DMS153 (cell line): ENCODE measurements at places on chromosomes 7 and 10.

- no peak for DNase-seq
These were observed 27.7 kb downstream of the ZNF775 start for GRCh38 chr7:150406567-150407421.

DNA sequence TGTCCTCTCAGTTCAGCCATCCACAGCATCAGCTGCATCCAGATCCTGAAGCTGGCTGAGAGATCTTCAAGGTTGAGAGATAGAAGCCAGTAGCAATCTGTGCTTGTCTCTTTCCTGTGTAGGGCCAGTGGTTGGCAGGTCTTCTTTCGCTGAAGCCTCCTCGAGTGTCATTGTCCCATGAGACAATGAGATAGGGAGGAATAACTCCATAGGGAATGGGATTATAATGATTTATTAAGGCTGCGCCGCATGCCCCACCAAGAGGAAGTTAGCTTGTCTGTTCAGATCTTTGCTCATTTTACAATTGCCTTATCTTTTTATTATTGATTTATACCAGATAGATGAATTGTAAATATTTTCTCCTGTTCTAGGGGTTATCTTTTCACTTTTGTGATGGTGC lies 61.5 kb downstream of the MCMBP start:
- DNase-seq = no peak

DNA sequence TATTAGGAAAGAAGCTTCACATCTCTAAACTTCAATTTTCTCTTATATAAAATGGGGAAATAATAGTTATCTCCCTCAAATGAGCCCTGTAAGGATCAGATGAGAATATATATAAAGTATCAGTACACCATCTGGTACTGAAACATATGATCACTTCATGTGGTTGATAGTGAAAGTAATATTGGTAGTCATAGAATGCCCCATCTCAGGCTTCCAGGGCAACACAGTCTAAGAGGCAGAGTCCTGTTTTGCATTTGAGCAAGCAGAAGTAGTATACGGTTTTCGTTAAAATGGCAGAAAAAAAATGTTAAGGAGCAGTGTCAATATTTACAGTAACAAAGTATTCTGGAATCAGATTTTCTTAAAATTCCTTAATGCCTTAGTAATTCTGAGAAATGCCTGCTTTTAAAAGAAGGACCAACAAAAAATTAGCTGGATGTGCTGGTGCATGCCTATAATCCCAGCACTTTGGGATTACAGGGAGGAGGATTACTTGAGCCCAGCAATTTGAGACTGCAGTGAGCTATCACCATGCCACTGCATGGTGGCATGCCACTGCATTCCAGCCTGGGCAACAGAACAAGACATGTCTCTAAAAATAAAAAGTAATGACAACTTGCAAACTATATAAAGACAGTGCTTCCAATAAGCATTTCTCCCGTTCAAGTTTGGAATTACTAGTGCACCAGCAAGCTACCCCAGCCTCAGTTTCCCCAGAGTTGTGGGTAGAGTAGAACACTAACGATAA lies 19.8 kb downstream of the KBTBD2 start:
- DNase-seq = no peak

- DNase-seq = no peak
These were observed 22.5 kb downstream of the FAM171A1 start for GRCh38 chr10:15348579-15348978.

- no peak for DNase-seq
These were observed 233.9 kb upstream of the FOXP2 start for GRCh38 chr7:114180556-114181266.

- DNase-seq = no peak
These were observed 9.1 kb upstream of the MTPAP start for GRCh38 chr10:30358206-30358605.

GRCh38 chr7:137925091-137925490 lies 76.8 kb downstream of the CREB3L2 start:
- DNase-seq = no peak

- no peak for DNase-seq
These were observed 22.4 kb upstream of the DMTF1 start for GRCh38 chr7:87129848-87130247.

GRCh38 chr10:80463868-80464267 lies 9.8 kb downstream of the TSPAN14 start:
- no peak for DNase-seq

DNA sequence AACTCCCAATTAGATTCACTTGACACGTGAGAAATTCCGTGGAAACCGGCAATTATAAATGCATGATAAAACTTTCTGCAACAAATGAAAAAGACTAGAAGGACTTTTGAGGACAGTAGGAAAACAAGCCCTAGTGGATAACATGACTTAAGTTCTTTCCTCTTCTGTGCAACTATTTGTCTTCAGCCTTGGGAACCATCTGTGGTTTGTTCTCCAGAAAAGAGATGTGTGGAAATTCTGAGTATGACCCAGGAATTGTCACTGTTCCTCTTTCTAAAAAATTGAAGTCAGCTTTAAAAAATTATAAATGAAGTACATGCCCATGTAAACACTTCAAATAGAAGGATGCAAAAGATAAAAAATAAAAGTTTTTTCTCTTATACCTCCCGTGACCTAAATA lies 128.6 kb upstream of the SVIL start:
- no peak for DNase-seq

DNA sequence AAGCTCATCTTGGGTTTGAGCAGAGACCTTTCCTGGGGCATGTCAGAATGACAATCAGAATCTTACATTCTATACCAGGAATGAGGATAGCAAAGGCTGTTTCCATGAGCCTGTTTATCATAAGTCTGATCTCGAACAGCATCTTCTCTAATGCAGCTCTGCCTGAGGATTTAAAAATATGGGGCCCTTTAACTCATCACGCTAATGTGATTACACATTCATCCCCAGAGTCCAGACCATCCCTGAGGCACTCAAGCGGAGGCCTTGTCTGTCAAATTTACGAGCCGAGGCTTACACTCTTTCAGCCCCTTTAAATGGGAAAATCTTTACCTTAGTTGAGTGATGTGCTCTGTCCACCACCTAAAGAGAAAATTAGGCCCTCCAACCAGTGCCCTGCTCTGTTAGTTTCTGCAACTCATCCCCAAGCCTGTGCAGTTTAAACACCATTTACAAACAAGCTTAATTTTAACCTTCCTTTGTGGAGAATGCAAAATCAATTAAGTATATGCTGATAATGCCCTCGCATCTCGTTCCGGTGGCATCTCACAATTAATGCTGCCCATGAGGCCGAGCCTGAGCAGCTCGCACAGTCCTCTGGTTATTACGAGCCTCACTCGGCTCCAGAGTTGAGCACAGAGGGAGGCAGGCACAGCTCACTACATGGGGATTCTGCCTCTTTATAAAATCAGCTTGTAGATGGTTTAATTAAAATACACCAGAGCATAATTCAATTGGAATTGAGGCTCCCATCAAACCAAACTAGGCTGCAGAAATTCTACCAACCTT lies 16.0 kb downstream of the CHST15 start:
- DNase-seq = no peak

- no peak for DNase-seq
These were observed 123.3 kb upstream of the CDK1 start for GRCh38 chr10:60654813-60655464.

DNA sequence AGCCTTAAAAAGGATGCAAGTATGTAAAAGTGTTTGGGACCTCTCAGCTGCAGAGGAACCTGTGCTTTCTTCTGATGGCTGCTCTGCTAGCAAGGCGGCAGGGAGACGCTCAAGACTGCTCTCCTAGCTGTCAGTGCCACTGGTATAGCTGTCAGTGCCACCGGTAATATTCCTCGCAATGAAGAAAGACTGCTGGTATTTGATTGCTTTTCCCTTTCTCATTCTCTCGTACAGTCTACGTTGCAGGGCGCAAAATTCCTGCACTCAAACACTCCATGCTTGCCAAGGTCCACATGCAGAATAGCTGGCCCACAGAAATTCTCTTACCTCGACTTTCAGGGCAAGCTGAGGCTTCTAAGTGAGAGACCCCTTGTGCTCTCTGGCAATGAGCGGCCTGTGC lies 432.6 kb upstream of the KLF6 start:
- no peak for DNase-seq

DNA sequence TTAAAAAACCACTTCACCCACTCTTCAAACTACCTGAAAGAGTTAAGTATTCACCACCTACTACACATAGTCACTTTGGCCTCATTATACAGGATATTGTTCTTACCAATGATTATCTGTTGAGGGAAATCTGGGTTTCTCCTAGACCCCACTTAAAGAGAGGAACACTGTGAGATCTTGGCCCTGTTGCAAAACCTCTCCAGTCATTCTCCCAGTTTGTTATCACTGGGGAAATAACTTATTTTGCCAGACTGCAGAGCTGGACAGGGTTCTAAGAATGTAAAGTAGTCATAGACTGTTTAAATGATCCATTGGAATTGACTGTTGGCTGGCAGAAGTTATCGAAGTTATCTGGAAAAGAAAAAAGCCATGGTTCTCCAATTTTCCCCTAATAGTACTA lies 143.8 kb downstream of the HGF start:
- no peak for DNase-seq

- peak; percentile 11 for DNase-seq
These were observed 20.2 kb downstream of the PDCD11 start for GRCh38 chr10:103416436-103417147.

GRCh38 chr7:157497367-157497743 lies 160.6 kb downstream of the DNAJB6 start:
- DNase-seq = no peak

DNA sequence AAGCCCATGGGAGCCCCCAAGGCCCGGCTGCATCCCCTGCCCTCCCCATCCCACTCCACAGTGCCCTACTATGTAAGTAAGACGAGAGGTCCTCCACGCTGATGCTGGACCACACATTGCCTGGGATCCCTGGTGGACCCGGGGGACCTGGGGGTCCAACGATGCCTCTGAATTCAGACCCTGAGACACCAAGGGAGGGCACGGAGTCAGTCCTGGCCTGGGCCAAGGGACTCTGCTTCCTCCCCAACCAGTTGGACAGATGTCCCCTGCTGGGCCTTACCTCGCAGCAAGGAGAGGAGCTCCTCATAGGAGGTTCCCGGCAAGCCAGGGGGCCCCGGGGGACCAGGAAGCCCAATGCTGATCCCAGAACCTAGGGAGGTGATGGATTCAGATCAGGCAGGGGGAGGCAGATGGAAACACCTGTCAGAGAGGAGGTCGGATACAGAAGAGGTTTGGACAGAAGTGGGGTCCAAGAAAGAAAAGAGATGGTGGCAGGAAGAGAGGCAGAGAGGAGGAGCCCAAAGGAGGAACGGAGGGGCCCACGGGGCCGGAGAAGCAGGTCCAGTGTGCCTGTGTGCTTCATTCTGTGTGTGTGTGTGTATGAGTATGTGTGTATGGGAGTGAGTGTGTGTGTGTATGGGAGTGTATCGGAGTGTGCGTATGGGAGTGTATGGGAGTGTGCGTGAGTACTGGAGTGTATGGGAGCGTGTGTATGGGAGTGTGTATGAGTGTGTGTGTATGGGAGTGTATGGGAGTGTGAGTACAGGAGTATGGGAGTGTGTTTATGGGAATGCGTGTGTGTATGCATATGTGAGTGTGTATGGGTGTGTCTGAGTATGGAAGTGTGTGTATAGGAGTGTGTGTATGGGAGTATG lies 50.2 kb downstream of the COL17A1 start:
- no peak for DNase-seq

DNA sequence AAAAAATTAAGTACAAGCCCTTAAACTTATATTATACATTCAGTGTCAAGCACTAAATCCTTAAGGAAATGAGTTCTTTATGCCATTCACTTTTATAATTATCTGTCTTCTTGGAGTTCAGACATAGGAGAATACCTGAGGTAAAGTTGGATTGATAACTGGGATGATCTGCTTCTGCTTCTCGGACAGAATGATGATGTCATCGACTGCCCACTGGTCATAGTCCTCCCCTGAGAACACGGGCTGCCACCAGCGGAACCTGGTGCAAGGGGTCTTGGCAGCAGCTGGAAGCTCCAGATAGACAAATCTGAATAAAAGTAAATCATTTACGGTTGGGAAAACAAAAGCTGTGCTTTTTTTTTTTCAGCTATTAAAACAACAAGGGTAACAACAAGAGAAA lies 148.2 kb upstream of the SLC26A5 start:
- no peak for DNase-seq

DNA sequence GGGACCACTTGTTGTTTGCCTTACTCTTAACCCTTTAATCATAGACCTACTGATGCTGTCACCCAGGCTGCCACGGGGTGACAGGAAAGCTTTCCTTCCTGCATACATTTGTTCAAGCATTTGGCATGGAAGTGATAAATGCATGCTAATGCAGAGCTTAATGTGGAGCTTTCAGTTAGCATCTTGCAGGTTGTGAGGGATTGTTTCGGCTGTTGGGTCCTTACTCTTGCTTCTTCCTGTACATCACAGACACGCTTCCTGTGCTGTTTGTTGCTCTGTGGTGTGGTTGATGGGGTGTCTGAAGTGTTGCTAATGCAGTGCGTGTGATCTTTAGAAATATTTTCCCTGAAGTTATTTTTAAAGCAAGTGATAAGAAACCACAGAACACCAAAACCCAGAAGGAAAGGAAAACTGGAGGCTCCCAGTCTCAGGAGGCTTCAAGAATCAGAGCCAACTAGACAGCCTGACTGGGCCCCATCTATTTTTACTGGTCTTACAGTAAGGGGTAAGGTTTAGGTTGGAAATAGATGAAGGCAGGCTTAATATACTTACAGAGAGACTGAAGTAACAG lies 143.1 kb downstream of the CHN2 start:
- no peak for DNase-seq

DNA sequence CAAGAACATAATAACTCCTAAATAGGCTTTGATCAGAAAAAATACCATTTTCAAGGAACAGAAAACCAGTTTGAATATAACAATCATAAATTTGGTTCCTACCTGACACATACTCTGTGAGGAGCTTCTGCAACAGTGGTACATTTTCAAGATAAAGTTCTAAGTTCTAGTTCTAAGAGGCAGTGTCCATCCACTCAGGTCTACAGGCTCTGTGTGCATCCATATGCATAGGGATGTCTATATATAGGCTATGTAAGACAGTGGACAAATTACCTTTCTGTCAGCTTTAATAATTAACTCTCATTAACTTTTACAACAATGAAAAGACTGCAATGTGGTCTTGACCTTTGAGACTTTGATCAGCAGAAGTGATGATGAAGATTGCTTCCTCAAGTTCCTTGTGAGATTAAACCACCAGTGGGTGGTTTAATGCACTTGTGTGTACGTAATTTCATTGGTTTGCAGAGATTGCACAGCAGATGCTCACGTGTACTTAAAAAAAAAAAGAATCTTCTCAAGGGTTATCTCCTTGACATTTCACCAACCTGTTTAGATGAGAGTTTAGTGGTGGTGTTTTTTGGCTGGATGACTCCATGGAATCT lies at the start of gene SLC26A3:
Gene SLC26A3 (minus strand): TSS at position 215 of the 602 bp plus-strand sequence. CDS start 8,714 bp downstream, outside the sequence.
- DNase-seq = no peak

DNA sequence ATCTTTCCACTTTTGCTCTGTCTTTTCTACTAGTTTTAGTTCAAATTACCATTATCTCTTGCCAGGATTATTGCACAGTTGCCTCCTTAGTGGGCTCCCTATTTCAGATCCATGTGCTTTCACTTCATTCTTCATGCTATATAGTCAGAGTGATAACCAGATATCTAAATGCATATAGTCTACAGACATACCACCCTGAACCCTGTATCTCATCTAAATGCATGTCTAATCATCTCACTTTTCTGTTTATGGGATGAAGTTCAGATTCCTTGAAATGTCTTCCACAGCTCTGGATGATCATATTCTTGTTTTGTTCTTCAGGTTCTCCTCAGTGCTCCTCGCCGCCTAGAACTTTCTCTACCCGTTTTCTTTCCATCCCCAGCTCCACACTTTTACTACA lies 13.8 kb downstream of the RSBN1L start:
- no peak for DNase-seq

GRCh38 chr10:104844073-104844472 lies 203.0 kb downstream of the SORCS3 start:
- no peak for DNase-seq

- DNase-seq = no peak
These were observed 46.9 kb downstream of the JAKMIP3 start for GRCh38 chr10:132112611-132113010.

- peak; percentile 84 for DNase-seq
These were observed 11.7 kb downstream of the HSPB1 start for GRCh38 chr7:76314042-76314721.
